ENCODE measurements at places on chromosomes 3 and 15. TPM values are rescaled to one million over a fixed set of nuclear protein-coding genes. Genes with fewer than 3 reads are reported as not detected.

PAK2 gene
- total RNA-seq, result 102 TPM

IQCF5 gene
- total RNA-seq, result not detected

LRRC31 gene
- not detected for total RNA-seq

RIOX2 gene
- total RNA-seq, result 55.6 TPM

TRIM71 gene
- total RNA-seq, result not detected
